H1 (cell line): ENCODE measurements at places on chromosomes 3 and 15.

DNA sequence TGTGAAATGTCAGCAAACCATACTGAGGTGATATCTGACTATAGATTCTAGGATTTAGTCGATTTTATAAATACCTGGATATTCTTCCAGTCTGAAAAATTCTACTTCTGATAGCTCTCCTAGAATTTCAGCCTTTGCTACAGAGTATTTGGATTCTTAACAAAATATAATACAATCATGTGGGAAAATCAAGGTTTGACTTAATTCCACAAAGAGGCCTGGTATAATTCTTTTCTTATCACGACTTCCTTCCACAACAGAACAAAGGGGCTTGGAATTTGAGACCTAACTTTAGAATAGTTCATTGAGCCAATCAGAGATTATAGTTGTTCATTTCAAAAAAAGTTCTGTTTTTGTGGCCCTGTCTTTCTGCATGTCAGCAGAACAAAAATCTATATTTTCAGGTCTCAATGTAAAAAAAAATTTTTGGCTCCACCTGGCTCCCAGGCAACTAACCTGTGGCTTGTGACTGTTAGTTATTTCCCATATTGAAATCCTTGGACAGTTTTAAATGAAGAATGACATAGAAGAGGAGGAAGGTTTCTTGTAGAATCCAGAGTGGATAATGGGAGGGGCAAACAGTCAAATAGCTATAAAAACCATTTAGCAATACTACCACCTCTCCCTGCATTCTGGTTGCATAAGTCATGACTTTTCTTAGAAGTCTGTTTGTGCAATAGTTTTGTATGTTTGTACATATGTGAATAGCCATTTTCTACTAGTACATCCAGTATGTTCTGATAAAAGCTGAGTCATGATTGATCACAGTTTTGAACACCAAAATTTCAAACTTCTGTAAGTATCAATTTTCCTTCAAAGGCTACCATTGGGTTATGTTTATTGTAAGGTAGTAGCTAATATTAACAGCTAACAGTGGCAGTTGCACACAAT lies 4.0 kb downstream of the TM4SF1 start:
- DNase-seq = no peak
- H3K4me3 ChIP-seq = no peak overlapping the region
- no peaks in the 10 kb centered on the region for H3K36me3 ChIP-seq

- no peak overlapping the region for H3K27ac ChIP-seq
- H3K36me3 ChIP-seq = no peaks in the 10 kb centered on the region
Observed at GRCh38 chr3:481680-482079, 285.1 kb downstream of the CHL1 start.

DNA sequence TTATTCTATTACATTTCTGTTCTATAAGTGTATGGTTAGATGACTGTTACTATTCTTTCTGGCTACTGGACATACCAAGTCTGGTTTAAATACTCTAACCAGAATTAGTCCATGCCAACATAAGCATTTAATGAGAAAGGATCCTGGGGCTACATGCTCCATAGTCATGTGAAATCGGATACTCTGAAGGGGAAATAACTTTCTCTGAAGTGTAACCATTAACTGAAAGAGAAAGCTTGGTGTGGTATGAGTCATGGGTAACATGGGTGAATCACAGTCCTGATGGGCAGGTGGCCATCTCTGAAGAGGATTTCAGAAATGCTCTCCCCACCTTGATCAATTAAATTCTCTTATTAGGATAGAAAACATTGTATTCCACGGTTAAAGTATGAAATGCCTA lies 69.4 kb downstream of the FHIT start:
- no peak for DNase-seq
- no peaks in the 10 kb centered on the region for H3K27me3 ChIP-seq
- no peak overlapping the region for H3K27ac ChIP-seq
- H3K36me3 ChIP-seq = no peaks in the 10 kb centered on the region
- H3K4me3 ChIP-seq = no peak overlapping the region
- H3K4me1 ChIP-seq = no peaks in the 10 kb centered on the region

- DNase-seq = no peak
- H3K27me3 ChIP-seq = no peaks in the 10 kb centered on the region
- H3K36me3 ChIP-seq = no peaks in the 10 kb centered on the region
Observed at GRCh38 chr3:149588909-149589308, 68.9 kb downstream of the WWTR1 start.

- peaks cover 3% of the 10 kb centered on the region for H3K4me1 ChIP-seq
- no peaks in the 10 kb centered on the region for H3K36me3 ChIP-seq
Observed at GRCh38 chr15:60647246-60647645, 168.3 kb upstream of the ICE2 start.

DNA sequence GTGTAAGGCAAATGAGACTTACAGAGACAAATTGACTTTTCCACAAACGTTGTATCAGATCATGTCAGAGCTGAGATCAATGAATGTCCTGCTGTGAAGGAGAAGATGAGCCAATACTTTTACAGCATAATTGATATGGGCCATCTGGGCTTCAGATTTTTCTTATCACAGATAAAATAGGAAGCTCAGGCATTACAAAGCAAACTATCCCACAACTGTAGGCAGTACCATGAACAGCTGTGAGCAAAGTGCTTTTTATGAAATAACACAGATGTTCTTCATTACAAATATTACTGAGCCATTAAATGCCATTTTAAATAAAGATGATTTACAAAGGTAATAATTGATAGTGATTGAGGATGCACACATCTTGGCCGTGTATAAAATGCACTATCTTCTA lies 852.3 kb downstream of the OTOL1 start:
- no peaks in the 10 kb centered on the region for H3K27me3 ChIP-seq
- H3K4me1 ChIP-seq = no peaks in the 10 kb centered on the region
- H3K4me3 ChIP-seq = no peak overlapping the region

DNA sequence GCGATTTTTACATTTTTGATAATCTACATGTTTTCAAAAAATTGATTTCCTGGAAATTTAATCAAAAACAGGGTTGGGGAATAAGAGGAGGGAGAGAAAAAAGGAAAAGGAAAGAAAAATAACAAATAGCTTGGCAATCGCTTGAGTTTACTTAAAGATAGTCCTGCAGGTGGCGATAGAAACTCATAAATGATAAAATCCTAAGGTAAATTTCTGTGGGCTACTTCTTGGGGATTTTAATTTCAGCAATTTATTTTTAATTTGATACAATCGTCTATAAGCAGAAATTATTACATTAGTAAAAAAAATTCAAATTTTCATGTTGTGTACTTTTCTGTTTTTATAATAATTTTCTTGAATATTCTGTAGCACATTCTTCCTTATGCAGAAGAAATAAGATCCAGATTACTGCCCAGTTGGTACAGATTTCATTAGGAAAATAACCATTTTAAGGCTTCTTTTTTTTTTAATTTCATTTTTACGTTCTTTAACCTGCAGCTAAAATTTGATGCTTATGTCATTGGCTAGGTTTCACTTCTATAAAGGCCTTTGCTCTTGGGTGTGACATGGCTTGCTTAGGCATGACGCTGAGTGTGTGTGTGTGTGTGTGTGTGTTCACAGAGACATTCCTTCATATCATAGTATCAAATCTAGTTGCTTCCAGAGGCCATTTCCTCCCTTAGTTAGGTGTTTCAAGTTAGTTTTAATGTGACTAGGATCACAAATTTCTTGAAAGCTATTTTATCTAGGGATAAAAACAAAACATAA lies 181.8 kb downstream of the MCTP2 start:
- H3K27me3 ChIP-seq = no peaks in the 10 kb centered on the region
- H3K27ac ChIP-seq = no peak overlapping the region
- DNase-seq = no peak
- no peaks in the 10 kb centered on the region for H3K4me1 ChIP-seq

GRCh38 chr3:153967260-153967659 lies 153.9 kb upstream of the ARHGEF26 start:
- no peaks in the 10 kb centered on the region for H3K4me1 ChIP-seq
- H3K27me3 ChIP-seq = no peaks in the 10 kb centered on the region
- H3K4me3 ChIP-seq = no peak overlapping the region
- DNase-seq = no peak

DNA sequence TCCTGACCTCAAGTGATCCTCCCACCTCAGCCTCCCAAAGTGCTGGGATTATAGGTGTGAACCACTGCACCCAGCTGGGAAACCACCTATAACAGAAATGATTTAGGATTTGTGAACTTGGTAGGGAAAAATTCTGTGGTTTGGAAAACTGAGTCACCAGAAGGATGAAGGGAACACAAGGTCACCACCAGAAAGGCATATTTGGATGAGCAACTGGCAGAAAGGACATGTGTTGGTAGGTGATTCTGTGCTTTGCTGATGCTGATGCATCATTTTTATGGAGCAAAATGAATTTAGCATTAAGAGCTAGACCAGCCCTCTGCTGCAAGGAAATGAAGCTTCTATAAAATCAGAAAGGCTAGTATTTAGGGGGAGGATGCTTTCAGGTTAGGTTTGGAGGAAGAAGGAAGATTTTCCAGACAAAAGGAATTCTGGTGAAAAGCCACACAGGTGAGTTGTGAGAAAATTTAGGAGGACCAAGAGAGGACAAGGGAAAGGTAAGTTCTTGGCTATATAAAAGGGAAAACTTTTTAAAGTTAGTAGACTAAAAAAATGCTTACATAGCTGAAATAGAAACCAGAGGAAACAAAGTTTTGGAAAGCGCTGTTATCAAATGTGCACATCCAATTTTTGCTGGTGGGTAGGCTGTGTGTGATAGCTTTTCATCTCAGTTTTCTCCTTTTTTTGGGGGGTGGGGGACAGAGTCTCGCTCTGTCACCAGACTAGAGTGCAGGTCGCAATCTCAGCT lies 3.6 kb downstream of the PXK start:
- no peaks in the 10 kb centered on the region for H3K27me3 ChIP-seq
- no peaks in the 10 kb centered on the region for H3K36me3 ChIP-seq
- H3K27ac ChIP-seq = no peak overlapping the region

GRCh38 chr15:80179935-80180334 lies 27.1 kb downstream of the FAH start:
- no peak overlapping the region for H3K27ac ChIP-seq
- no peaks in the 10 kb centered on the region for H3K36me3 ChIP-seq
- DNase-seq = no peak

- H3K4me3 ChIP-seq = no peak overlapping the region
- H3K27me3 ChIP-seq = no peaks in the 10 kb centered on the region
- DNase-seq = no peak
- no peaks in the 10 kb centered on the region for H3K4me1 ChIP-seq
Observed at GRCh38 chr3:34294240-34294639, 495.8 kb downstream of the PDCD6IP start.

DNA sequence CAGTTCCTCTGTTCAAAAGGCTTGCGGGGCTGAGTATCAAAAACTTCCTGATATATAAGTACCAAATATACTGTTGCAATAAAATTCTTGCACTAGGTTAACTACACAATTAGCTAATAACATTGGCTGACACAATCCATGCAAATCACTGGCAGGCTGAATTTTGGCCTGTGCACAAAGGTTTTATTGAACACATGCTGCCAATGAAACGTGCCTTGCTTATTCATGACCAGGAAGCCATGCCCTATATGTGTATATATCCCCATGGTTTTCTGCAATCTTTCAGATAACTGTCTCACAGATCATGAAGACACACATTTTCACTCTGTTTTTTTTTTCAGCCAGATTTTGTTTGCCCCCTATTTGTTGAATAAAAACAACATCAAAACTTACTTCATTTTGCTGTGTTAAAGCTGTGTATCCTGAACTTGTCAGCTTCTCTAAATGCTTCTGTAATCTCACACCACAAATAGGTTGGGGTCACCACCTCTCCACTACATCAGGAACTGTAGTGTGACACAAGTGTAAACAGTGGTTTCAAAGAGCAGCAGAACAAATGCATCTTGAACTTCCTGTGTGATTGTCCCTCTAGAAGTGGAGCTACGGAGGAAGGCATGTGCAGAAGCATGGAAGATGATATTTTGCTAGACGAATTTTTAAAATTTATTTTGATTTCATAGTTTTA lies 920.7 kb upstream of the NR2F2 start:
- no peak overlapping the region for H3K4me3 ChIP-seq
- no peaks in the 10 kb centered on the region for H3K27me3 ChIP-seq
- no peak for DNase-seq
- no peak overlapping the region for H3K27ac ChIP-seq
- H3K36me3 ChIP-seq = no peaks in the 10 kb centered on the region

DNA sequence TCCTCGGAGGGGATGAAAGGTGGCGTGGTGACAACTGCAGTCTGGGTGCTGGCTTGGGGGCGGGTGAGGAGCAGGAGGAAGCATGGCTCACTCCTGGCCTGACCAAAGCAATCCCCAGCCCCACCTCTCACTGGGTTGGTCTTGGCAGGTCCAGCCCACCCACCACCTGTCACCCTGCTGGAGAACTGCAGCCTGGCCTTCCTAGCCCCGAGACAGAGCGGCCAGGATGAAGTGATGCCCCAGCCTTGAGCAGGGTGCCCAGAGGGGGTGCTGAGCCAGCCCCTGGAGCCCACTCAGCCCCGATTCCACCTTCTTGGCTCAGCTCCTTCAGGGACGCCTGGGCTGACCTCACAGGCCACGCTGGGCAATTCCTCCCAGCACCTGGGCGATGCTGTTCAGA lies 89.9 kb downstream of the IQSEC1 start:
- no peak overlapping the region for H3K27ac ChIP-seq
- no peaks in the 10 kb centered on the region for H3K27me3 ChIP-seq
- DNase-seq = no peak
- H3K4me1 ChIP-seq = no peaks in the 10 kb centered on the region
- H3K36me3 ChIP-seq = no peaks in the 10 kb centered on the region
- H3K4me3 ChIP-seq = no peak overlapping the region

- no peaks in the 10 kb centered on the region for H3K36me3 ChIP-seq
- H3K27me3 ChIP-seq = no peaks in the 10 kb centered on the region
- no peak overlapping the region for H3K4me3 ChIP-seq
Observed at GRCh38 chr3:116241677-116242076, 203.6 kb downstream of the LSAMP start.

GRCh38 chr15:68316061-68316804 lies 38.7 kb downstream of the FEM1B start:
- DNase-seq = peak; percentile 72
- no peaks in the 10 kb centered on the region for H3K27me3 ChIP-seq
- H3K27ac ChIP-seq = no peak overlapping the region
- H3K4me1 ChIP-seq = no peaks in the 10 kb centered on the region
- no peak overlapping the region for H3K4me3 ChIP-seq

DNA sequence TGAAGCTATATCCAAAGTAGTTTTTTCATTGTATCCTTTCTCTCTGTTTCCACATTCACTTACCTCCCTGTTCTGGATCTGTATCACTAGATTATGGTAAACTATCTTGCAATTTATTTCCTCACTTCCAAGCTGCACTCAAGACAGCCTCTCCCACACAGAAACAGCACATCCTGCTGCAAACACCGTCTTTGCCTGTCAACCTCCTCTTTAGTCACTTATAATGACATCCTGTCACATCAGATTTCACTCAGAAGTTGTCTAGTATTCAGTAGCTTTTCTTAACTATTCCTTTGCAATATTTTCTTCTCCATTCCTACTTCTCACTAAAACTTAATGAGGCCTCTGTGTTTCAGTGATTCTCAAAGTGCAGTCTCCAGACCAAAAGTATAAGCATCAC lies 490.8 kb downstream of the IGSF11 start:
- H3K4me1 ChIP-seq = no peaks in the 10 kb centered on the region
- no peaks in the 10 kb centered on the region for H3K27me3 ChIP-seq
- no peak overlapping the region for H3K27ac ChIP-seq
- no peak overlapping the region for H3K4me3 ChIP-seq
- no peak for DNase-seq

GRCh38 chr3:34534013-34534412 lies 735.6 kb downstream of the PDCD6IP start:
- H3K4me3 ChIP-seq = no peak overlapping the region
- no peaks in the 10 kb centered on the region for H3K4me1 ChIP-seq
- no peaks in the 10 kb centered on the region for H3K27me3 ChIP-seq
- no peaks in the 10 kb centered on the region for H3K36me3 ChIP-seq
